Fibroblast of mammary gland (primary cell): ENCODE measurements at places on chromosomes 5 and 9.

DNA sequence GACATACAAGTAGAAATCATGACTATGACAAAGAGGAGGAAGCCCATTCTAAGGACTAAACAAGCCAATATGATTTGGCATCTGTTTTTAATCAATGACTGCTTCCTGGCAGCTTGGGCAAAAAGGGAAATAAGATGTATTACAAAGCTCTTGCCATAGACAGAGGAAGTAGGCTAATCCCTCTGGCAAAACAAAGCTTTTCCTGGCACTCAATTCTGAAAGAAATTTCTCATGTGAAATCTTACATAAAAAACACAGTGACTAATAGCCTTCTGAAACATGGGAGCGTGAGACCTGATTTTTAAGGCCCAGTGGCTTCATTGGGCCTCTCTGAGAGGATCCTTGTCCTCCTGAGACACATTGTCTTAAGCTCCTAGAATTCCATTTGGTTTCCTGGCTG, 93.6 kb downstream of the COL23A1 start:
- DNase-seq = peak; percentile 0

DNA sequence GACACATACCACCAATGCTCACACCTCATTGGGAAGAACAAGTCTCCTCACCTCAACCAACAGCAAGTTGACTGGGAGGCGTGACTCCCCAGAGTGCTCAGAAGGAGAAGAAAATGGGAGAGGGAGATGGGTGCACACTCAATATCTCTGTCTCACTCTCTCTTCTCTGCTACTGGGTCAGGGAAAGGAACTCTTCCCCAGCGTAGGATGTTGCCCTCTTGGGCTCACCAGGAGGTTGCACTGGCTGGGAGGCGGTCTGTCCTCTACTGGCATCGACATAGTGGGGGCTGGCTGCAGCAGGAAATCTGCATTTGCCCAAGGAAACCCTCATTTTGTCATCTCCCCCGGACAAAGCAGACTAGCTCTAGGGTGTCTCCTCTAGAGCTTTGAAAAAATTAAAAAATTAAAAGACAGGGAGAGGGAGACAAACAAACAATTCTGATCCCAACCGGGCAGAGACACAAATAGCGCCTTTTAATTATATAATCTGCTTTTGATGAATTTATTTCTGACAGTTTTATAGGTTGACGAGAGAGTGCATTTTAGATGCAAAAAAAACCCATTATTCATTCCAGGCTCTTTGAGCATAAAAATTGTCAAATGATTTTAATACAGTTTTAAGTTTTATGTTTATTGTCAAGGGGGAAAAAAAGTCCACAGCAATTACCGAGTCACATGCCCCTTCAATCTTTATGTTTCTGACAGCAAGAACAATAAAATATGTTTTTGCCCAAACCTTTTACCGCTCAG, 179.3 kb upstream of the MVB12B start:
- no peak for DNase-seq

DNA sequence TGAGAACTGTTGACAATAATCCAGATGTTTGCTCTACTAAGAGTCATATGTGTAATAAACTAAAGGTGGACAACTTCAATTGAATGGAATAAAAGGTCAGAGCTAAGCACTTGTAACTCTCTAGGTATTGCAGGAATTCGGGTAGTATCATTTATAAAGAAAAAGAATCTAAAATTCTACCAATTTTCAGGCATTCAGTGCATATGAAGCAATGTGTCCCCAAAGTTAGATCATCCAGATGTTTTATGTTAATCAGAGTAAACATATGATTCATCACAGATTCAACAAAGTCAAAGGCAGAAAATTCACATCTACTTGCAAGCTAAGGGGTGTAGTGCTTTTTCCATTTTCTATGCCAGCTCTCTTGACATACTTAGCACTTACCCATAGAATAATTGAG, 477.1 kb downstream of the PDE4D start:
- DNase-seq = peak; percentile 63

DNA sequence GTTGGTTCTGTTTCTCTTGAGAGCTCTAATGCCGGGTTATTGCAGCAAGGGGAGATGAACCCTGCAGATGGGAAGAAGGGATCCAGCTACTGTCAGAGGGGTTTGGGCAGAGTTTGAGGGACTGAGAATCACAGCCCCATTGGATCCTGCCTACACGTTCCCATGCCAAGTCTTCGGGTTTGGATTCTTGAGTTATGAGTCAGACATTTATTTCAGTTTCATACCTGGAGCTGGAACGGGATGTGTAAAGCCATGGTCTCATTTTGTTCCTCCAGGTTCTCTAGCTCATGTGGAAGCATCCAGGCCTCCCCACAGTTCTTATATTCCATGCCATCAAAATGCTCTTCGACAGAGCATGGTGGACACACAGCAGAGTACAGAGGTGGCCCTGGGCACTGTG, 275.4 kb upstream of the IRX4 start:
- no peak for DNase-seq

DNA sequence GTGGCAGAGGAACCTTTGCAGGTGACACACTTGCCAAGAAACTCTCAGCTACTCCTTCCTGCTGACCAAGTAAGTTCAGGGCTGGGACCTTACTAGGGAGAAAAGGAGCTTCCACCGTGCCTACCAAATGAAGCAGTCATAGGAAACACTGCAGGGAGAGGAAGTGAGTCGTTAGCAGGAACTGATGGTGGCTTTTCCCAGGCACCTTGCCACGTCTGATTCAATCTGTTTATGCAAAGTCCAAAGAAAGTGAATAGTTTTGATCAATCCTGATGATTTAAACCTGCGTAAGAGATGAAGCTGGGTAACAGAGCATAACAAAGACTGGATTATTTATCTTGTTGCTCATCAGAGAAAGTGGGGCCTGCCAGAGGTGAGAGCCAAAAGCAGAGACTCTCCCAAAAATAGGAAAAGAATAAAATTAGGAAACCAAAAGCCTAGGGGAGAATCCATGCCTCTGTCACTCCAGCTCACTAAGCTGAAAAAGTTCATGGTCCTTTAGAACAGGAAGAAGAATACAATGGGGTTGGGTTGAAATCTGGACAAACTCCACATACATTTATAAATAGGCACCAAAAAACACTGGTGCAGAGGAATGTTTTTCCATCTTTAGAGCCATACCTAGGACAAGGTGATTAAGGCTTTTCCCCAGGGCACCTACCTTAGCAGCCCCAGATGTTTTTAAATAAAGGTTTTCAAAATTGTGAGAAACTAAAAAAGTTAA, 9.3 kb upstream of the PFDN1 start:
- peak; percentile 99 for DNase-seq

DNA sequence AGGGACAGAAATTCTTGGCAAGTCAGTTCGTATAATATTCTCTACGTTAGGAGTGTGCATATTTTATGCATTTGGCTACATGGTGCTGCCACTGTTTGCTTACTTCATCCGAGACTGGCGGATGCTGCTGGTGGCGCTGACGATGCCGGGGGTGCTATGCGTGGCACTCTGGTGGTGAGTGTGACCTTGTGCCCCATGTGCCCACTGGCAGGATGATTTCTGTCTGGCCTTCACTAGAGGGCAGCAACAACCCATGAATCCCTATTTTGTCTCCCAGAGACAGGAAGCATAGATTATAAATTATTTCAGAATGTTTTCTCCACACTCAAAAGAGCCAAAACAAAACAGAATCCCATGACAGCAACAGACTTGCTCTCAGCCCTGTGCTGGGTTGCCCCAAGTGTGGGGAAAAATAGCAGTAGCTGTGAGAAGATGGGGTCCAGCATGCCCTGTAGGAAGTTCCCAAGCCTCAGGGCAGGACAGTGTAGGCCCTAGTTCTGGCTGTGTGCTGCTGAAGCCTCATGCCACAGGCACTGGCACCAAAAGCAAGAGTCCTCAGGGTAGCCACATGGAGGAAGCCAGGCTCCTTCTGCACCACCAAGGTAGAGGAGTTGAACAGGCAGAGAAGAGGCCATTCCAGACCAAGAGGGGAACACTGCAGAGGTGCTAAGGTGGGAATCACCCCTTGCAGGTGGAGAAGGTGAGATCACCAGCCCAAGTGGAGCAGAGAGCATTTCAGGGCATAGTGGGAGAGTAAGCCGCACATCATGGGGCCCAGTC, 16.0 kb downstream of the SLC22A5 start:
- DNase-seq = peak; percentile 71

GRCh38 chr5:36755342-36755741, 121.2 kb upstream of the NIPBL start:
- no peak for DNase-seq

DNA sequence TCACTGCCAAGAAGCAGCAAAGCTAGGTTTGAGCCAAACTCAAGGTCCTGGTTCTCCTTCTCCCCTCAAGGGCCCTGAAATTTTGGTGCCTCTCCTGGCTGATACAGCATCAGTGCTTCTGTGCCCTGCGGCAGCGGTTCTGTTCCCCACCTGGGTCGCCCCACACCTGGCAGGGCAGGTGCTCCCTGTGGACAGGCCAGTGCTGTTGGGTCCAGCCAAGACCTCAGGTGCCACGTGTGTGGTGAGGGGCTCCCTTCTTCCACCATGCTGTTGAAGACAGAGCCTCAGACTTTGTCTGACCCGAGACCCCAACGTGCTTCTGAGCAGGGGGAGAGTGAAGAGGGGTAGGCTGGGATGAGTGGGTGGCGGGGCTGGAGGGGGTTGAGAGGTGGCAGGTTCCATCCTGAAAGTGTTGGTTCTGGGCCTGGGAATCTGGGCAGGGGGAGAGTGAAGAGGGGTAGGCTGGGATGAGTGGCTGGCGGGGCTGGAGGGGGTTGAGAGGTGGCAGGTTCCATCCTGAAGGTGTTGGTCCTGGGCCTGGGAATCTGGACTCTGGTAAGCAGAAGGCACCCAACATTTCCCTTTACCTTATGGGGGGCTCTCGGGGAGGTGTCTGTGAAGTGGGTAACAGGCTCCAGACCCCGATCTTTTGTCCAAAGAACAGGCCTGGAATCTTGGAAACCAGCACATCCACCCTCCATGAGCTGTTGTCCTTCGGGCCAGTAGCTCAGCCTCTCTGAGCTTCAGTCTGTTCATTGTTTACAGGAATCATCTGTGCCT, 2.3 kb downstream of the PLEKHG4B start:
- no peak for DNase-seq
